ENCODE measurements at places on chromosomes 16 and 17. TPM values are rescaled to one million over a fixed set of nuclear protein-coding genes. Genes with fewer than 3 reads are reported as not detected.

The DRC7 gene
- total RNA-seq: not detected

The DPEP3 gene
- not detected for total RNA-seq

The CEMP1 gene
- total RNA-seq: not detected

The SETD1A gene
- 5.5 TPM for total RNA-seq

The SNX20 gene
- total RNA-seq: not detected

The NR1D1 gene
- total RNA-seq: 0.40 TPM

The UMOD gene
- total RNA-seq: not detected

The APOBR gene
- not detected for total RNA-seq

The GAS2L2 gene
- total RNA-seq: not detected

The AGRP gene
- not detected for total RNA-seq

The SEZ6L2 gene
- 12.8 TPM for total RNA-seq

The KRTAP4-5 gene
- total RNA-seq: not detected

- no peak for DNase-seq
These were observed 5.4 kb downstream of the OSBPL7 start for GRCh38 chr17:47816111-47816735.

DNA sequence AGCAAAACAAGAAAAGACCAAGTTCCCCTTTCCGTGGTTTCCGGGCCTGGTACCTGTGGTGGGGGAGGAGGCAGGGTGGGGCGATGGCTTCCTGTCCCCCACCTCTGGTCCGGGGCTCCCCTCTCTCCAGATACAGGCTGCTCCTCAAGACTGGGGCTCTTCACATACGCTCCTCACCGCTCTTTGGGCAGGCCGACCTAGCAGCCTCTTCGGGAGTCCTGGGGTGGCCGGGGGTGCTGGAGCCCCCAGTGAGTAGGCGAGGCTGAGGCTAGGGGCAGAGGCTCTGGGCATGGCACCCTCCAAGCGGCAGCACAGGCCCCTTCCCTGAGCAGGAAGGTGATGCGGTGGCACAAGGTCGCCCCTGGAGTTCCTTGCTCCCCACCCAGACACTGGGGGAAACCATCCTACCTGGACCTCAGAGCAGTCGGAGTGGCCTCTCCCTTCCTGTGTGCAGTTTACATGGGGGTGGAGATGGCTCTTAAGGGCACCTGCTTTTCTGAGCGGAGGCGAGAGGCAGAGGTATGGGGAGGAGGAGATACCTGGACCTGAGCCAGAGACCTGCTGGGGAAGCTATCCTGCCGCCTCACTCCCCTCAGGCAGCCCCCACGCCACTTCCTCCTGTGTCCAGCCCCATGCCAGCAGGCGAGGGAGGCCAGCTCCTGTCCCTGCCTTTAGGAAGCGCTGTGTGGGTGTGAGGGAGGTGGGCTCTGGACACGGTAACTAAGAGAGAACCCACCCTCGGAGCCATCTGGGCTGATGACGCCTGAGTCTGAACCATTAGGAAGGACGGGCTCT, 891 bp downstream of the CORO1A start:
- DNase-seq: no peak

- no peak for DNase-seq
These were observed 5.1 kb downstream of the C1QTNF8 start for GRCh38 chr16:1090620-1091587.

DNA sequence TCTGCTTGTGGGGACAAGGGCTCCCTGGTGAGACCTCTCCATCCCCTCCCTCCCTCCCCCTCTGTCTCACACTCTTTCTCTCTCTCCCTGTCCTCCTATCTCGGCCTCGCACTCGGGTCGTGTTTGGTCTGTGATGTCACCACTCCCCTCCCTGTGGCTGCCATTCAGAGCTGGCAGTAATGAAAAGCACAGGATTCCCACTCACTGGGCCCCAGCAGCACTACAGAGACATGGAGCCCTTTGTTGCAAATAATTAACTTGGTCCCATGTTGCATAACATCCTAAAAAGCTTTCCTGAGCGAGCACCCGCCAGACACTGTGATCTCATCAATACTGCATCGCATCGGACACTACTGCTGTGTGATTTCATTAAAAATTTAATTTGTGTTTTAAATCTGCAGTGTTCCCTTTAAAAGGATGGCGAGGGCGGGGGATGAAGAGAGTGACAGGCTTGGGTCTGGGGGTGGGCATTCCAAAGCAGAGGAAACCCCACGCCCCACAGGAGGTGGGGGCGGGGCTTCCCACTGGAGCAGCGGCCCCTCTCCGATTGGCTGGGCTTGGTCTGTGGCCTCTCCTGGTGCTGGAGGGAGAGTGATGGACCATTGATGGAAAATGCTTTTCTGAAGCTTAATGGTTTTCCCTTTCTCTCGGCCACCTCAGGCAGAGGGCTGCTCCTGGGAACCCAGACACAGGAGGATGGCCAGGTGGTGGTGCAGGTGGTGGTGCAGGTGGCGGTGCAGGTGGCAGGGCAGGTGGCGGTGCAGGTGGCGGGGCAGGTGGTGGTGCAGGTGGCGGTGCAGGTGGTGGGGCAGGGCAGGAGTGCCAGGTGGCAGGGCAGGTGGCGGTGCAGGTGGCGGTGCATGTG, 15.3 kb upstream of the NPTX1 start:
- no peak for DNase-seq

DNA sequence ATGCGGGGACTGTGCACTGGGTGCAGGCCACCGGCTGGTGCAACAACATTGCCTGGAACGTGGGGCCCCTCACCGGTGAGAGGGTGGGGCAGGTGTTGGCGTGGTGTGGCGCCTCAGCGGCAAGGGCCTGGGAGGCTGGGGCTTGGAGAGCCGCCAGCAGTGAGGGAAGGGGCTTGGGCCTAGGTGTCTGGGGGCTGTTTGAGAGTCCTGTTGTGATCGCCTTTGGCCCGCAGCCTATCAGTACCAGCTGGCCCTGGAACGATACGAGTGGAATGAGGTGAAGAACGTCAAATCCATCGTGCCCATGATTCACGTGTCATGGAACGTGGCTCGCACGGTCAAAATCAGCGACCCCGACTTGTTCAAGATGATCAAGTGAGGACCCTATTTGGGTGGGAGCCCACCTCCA, 2.6 kb upstream of the TMEM88 start:
- no peak for DNase-seq

DNA sequence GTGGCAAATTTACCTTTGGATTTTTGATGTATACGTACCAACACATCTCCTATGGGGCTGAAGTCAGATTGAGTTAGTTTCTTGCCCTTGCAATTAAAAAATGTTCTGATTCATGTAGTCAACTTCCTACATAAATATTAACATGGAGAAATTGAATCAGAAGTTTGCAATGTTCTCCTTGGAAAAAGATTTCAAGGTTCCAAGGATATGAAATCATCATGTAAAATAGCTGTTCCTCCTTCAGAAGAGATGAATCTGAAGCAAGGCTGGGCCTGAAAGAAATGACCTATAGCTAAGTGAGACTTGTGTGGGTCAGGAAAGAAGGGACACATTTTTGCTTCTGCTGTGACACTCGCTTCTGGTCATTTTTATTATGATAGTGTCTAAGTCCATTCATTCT, 131.7 kb downstream of the RGS9 start:
- no peak for DNase-seq

GRCh38 chr17:58092797-58093385, 9.7 kb downstream of the DYNLL2 start:
- DNase-seq: no peak

DNA sequence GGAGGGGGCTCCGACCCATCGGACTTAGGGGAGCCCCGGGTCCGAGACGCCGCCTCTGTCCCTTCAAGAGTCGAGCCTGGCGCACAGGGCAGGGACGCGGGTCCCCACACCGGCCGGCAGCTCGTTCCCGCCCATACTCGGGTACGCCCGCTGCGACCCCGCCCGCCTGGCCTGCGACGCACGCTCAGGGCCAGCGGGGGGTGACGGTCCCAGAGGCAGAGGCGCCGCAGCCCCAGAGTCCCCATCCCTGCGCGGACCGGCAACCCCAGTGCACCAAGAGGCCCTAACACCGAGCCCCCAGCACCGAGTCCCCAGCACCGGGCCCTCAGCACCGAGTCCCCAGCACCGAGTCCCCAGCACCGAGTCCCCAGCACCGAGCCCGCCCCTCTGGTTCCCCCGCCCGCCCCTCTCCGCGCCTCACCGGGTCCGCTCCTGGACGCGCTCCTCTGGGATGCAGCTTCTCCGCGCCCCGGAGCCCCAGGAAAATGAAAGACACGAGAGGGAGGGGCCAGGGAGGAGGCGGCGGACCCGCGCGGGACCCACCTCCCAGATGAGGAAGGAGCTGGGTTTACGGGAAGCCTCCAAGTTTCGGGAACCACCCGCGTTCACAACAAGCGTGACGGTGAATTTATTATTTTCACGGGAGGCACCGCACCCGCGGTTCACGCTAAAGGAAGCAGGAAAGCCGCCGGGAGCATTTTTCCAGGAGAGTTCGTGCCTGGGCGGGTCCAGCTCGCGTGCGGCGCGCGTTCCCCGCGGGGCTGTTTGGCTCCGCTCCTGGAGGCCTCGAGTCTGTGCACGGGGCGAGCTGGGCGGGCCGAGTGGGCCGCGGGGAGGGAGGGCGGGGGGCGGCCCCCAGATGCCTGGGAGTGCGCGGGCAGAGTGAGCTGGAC, at the start of gene SECTM1:
Gene SECTM1 (minus strand): TSS at position 488 of the 893 bp plus-strand sequence. CDS start 6,526 bp downstream, outside the sequence.
- no peak for DNase-seq
